ENCODE measurements at places on chromosomes 5 and 9.

GRCh38 chr5:125463466-125464092 lies 717.1 kb upstream of the ZNF608 start:
- no peaks in the 10 kb centered on the region for H3K27me3 ChIP-seq
- no peak overlapping the region for H3K27ac ChIP-seq
- DNase-seq: no peak
- H3K4me1 ChIP-seq: no peaks in the 10 kb centered on the region
- H3K36me3 ChIP-seq: no peaks in the 10 kb centered on the region
- no peak overlapping the region for H3K4me3 ChIP-seq

GRCh38 chr5:132815454-132815853 lies 2.4 kb downstream of the SOWAHA start:
- H3K4me3 ChIP-seq: no peak overlapping the region
- no peaks in the 10 kb centered on the region for H3K36me3 ChIP-seq
- H3K27me3 ChIP-seq: peaks cover 3% of the 10 kb centered on the region
- DNase-seq: no peak
- peaks cover 8% of the 10 kb centered on the region for H3K4me1 ChIP-seq

- peak overlapping the region; percentile 62 for H3K27ac ChIP-seq
- peak; percentile 36 for DNase-seq
- peak overlapping the region; percentile 58 for H3K4me3 ChIP-seq
- peaks cover 14% of the 10 kb centered on the region for H3K4me1 ChIP-seq
- no peaks in the 10 kb centered on the region for H3K36me3 ChIP-seq
Observed at GRCh38 chr9:121607434-121608167, 43.8 kb upstream of the DAB2IP start.

DNA sequence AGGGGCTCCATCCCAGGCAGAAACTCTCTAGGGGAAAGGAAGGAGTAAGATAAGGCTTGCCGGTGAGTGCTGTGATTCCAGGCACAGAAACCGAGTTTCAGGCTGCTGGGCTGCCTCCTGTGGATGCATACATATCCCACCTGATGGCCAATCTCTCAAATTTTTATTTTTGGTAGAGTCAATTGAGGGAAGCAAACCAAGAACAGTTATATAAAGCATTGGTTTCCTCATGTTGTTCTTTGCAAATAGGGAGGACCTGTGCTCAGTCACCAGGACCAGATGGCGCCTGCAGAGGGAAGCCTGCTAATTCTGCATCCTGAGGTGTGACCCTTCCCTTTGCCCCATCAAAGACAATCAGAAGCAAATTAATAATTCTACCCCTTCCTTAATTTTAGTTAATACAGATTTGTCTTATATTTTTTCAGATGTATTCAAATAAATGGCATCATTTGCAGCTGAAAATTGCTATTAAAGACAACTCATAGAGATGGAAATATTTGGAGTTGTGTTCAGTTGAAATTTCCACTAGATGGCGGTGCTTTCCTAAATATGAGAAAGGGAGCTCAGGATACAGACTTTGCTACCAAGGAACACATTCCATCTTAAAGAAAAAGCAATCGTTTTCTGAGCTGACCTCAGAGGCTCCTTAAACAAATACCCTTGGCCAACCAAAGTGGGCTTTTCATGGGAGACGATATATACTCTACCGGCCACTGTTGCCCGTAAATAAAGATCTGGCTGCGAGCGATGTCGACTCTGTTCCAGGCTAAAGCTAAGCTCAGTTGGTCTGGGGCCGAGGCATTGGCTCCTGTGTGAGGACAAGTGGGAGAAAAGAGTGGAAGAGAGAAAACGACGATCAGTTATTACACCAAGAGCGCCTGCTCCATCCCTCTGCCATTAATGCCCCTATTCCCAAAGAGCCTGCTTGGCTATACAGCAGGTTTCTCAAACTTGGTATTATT lies 225.7 kb upstream of the KLF9 start:
- DNase-seq: no peak
- H3K27ac ChIP-seq: no peak overlapping the region
- no peaks in the 10 kb centered on the region for H3K36me3 ChIP-seq
- no peaks in the 10 kb centered on the region for H3K4me1 ChIP-seq
- peak overlapping the region; percentile 68 for H3K4me3 ChIP-seq

- DNase-seq: no peak
- H3K27me3 ChIP-seq: no peaks in the 10 kb centered on the region
- no peaks in the 10 kb centered on the region for H3K36me3 ChIP-seq
- no peak overlapping the region for H3K4me3 ChIP-seq
Observed at GRCh38 chr9:121721058-121721350, 69.6 kb downstream of the DAB2IP start.

Measured in thoracic aorta (tissue), 2 donors.